ENCODE measurements at places on chromosomes 6 and 20.

DNA sequence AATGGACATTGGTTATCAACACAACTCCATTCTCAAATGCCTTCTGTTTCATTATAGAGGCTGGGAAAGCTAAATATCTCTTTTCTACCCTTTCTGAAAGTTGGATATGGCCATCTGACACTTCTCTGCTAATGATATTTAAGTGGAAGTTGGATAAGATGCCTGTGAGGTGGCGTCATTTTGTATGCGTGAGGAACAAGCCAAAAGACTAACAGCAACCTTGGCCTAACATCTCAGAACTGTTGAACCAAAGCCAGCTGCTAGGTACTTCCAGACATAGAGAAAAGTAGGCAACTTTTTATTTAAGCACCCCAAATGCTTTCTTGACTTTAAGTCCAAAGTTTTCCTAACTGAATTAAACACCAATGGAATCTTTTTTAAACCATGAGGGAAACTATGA is 708.4 kb downstream of the CD109 start:
- DNase-seq = no peak

DNA sequence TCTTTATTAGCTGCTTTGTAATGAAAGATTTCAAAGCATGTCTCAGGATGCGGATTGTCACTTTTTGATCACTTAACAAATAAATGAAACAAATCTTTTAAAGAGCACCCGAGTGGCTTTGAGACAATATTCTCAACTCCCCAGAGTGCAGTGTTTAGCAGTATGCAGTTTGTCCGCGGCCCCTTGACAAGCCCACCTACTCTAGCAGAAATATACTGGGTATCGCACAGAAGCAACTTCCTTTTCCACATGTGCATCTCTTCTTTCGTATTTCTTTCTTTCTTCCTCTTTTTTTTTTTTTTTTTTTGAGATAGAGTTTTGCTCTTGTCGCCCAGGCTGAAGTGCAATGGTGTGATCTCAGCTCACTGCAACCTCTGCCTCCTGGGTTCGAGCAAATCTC is 84.5 kb upstream of the FAM184A start:
- no peak for DNase-seq

DNA sequence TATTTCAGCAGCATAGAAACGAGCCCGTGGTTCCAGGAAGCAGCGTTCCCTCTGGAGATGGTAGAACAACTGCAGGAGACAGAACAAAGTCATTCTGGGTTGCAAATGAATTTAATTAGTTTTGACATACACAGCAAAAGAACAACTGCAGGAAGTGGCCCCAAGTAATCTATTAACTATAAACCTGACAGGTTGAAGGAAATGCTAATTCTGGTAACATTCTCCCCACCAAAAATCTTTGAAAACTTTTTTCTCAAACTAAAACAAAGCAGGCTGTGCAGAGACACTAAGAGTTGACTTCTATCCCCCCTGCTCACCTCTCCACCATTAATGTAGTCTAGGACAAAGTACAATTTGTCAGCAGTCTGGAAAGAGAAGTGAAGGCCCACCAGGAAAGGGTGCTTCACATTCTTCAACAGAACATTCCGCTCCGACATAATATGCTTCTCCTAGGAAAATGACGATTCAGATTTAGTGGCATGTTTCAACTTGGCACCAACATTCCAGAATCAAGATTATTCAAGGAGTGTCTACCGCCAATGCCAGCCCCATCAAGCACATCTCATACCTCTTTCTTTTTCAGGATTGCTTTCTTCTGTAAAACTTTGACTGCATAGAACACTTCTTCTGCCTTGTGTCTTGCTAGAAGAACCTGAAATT is 120.4 kb upstream of the SLC2A12 start:
- no peak for DNase-seq

- no peak for DNase-seq
Measured at GRCh38 chr20:20096421-20096820, 44.1 kb downstream of the CFAP61 start.

DNA sequence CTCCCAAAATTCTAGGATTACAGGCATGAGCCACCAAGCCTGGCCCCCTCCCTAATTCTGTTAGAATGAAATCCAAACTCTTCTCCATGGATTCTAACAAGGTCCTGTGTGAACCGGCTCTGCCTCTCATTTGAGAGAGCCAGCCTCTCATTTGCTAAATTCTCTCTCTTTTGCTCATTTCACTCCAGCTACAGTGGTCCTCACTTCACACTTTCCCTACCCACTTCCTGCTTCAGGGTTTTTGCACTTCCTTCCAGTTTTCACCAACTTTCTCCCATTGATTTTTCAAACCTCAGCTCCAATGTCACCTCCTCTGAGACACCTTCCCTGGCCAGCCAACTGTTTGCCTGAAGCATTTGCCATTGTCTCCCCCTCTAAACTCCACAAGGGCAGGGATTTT is 5.1 kb downstream of the COX4I2 start:
- DNase-seq = no peak

DNA sequence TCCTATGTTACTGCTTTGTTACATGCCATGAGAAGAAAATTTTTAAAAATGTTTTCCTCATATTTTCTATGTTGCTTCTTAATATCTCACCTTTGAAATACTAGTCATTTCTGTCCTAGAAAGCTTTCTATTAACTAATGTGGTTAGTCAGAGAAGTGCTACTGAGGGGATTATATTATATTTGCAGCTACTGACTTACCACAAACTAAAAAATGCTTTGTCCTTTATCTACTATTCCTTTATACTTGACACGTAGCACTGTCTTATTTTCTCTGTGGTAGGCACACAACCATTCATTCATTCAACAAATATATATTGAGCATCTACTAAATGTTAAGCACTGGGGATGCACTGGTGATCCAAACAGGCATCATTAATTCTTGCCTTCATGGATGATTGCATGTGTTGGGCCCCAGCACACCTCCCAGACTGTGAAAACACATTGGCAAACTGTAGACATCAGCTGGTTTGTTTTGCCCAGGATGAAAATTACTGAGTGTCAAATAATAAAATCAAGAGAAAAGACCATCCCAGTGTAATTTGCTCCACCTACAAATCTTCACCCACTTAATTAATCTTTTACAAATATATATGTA is 10.7 kb upstream of the MLIP start:
- DNase-seq = no peak

DNA sequence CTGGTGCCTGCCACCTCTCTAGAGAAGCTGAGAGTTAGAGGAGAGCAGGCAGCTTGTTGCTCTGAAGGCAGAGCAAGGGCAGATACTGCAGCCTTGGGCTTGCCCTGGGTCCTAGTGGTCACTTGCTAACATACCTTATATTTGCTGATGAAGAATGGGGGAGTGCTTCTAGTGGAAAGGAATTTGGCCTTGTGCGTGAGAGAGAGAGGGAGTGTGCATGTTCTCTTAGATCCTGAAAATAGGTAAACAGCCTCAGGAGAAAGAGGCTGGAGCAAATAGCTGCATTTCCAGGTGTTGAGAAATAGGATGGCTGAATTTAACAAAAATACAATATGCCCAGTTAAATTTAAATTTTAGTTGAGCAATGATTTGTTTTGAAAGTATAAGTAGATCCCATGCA is 724.5 kb upstream of the FLRT3 start:
- DNase-seq = no peak

- no peak for DNase-seq
Measured at GRCh38 chr6:161115468-161115867, 123.9 kb downstream of the MAP3K4 start.

DNA sequence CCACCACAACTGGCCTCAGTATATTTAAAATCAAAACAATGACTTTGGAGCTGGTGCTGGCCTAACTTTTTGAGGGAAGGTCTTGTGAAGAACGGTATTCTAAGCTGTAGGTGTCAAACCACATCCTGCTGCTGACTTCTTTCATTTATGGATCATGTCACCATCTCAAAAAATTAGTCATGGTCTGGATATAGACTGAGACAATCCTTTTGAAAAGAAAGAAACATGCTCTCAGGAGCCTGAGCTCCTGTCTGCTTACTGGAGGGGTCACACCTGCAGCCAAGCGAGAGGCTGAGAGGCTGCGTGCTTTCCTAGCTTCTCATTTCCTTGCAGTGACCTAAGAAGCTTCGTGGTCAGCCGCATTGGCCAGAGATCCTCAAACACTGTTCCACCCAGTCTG is 55.2 kb downstream of the TIAM2 start:
- DNase-seq = no peak

- DNase-seq = no peak
Measured at GRCh38 chr6:95091823-95092436, 485.4 kb upstream of the MANEA start.

GRCh38 chr6:114085211-114085610 is 114.3 kb upstream of the HDAC2 start:
- no peak for DNase-seq

GRCh38 chr6:40386200-40386599 is 201.0 kb downstream of the LRFN2 start:
- no peak for DNase-seq

DNA sequence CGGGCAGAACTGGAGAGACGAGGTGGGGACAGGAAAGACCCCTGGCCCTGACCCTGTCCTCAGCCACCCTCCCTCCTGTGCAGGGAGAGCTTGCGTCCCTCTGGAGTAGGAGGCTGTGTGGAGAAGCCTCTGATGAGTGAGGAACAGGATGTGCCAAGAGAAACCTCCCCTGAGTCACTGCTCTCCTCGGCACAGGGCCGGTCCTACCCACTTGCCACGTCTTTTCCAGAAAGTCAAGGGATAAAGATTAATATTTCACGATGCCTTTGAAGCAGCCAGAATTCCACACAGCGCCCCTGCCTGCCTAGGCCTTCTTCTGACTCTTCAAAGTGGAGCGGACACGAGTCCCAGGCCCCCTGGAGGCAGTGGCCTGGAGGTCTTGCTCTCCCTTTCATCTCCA is 34.9 kb upstream of the THBS2 start:
- DNase-seq = no peak

DNA sequence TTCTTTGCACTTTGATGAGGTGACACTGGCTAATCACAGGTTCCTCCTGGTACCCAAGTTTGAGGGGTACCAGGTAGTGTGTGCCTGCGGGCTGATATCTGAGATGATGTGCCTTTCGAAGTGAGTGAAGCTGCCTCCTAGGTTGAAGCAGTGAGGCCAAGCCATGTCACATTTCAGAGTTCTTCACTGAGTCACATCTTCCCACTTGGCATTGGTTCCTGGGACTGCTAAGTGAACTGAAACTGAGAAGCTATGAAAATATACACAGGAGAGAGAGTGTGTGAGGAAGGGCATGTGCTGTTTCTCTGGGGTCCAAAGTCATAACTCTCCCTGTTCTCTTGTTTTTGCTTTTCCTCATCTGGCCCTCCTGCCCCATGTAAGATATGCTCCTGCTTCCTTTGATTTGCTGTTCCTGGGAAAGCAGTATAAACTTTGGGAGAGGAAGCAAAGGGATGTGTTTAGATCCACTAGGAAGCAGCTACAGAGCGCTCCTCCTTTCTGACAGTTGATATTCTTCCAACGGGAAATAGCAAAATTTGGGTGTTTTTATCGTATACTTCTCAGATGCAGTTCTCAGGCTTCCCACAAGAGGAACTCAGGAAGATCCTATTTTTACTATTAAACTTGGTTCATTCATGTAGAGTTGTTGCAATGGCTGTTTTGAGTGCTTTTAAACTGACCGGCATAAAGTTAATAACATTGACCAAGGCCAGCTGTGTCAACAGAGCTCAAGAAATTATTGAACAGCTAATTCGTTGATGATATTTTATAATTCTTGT is 153.7 kb downstream of the MOXD1 start:
- DNase-seq = no peak

- DNase-seq = peak; percentile 31
Measured at GRCh38 chr6:125747589-125748405, 1.6 kb upstream of the HEY2 start.

DNA sequence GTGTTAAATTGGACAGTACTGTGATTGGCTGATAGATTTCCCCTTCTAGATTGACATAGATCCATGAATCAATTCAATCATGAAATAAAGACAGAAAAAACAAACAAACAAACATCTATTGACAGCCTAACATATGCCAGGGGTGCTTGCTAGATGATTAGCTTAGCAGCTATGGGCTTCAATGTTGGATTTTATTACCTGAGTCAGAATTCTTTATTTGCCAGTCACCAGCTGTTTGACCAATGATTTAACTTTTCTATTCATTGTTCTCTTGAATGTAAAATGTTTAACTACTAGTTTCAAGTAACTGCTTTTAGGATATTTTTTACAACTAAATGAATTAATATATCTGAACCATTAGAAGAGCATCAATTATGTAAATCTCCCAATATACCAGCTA is 901.3 kb upstream of the CITED2 start:
- DNase-seq = no peak

DNA sequence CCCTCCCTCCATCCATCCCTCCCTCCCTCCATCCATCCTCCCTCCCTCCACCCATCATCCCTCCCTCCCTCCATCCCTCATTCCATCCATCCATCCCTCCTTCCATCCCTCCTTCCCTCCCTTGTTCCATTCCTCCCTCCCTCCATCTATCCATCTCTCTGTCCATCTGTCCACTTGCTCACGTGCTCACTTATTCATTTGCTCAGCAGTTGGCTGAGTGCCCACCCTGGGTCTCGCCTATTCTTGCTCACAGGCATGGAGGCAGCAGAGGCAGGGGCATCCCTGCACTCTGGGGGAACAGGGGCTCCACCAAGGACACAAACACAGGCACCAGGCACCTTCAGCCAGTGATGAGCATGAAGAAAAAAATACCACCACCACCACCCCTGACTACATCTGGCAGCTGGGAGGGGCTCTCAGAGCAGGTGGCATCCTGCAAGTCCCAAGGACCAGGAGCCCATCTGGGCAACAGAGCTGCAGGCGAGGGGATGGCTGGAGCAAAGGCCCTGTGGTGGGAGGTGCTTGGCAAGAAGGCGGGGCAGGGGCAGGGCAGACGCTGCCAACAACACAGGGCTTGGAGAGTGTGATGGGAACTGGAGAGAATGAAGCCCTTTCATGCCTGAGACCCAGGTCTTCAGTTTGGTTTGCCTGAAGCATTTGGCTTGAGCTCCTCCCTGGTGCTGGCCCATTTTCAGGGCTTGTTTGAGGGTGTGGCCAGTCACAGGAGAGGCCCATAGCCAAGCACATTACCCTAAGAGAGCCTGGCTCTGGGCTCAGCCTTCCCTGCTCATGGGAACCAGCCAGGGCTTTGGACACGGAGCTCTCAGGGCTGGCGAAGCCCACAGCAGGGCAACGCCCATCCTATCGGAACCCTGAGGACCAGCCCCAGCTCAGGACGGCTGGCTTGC is 40.2 kb upstream of the MRGBP start:
- DNase-seq = no peak

- DNase-seq = no peak
Measured at GRCh38 chr20:59750209-59750840, 146.0 kb downstream of the PHACTR3 start.

GRCh38 chr6:30322527-30323501 is 3.9 kb upstream of the TRIM39 start:
- no peak for DNase-seq

- no peak for DNase-seq
Measured at GRCh38 chr6:52929321-52930164, 20.0 kb upstream of the GSTA3 start.

DNA sequence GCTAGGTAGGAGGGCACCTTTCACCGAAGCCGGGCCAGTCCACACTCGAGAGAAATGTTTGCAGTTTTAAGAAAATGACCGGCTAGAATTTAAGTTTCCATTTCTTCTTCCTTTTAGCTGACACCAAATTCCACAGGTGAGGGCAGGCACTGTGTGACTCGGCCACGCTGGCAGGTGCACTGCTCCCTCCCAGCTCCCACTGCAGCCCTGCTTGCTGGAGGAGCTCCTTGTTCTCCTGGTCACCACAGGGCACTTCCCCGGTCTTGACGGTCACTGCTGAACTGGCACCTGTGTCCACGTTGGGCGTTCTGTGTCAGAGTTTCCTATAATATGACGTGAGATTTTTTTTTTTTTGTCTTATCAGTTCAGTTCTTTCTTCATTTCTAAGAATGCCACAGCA is 3.6 kb upstream of the KIF25 start:
- DNase-seq = no peak
